ENCODE measurements at places on chromosomes 1 and 21. TPM values are rescaled to one million over a fixed set of nuclear protein-coding genes. Genes with fewer than 3 reads are reported as not detected.

VANGL2 gene
- total RNA-seq: 24.6 TPM

HCN3 gene
- 3.5 TPM for total RNA-seq

SERINC2 gene
- total RNA-seq: 6.7 TPM

FCN3 gene
- total RNA-seq: 3.6 TPM

BRINP3 gene
- 6.3 TPM for total RNA-seq

RHD gene
- total RNA-seq: not detected

CFHR4 gene
- total RNA-seq: not detected

AMY1A gene
- not detected for total RNA-seq

TMEM200B gene
- 17.6 TPM for total RNA-seq

TLR5 gene
- total RNA-seq: 2.1 TPM

THBS3 gene
- 14.2 TPM for total RNA-seq

OR2T33 gene
- 0.15 TPM for total RNA-seq

GPR3 gene
- total RNA-seq: 1.7 TPM

KLHDC9 gene
- total RNA-seq: 36.5 TPM

LMX1A gene
- not detected for total RNA-seq

GRCh38 chr1:100879422-100879821 is 15.2 kb downstream of the EXTL2 start:
- DNase-seq: no peak

- no peak for DNase-seq
Measured at GRCh38 chr1:151494741-151495281, 16.4 kb upstream of the CGN start.

GRCh38 chr1:225866981-225867380 is 15.2 kb downstream of the TMEM63A start:
- DNase-seq: no peak

- DNase-seq: peak; percentile 97
Measured at GRCh38 chr1:173409613-173410012, 67.5 kb upstream of the PRDX6 start.

GRCh38 chr1:29642519-29642918 is 406.2 kb downstream of the PTPRU start:
- no peak for DNase-seq

GRCh38 chr21:45102391-45102932 is 28.1 kb downstream of the ADARB1 start:
- DNase-seq: peak; percentile 65

GRCh38 chr21:44497703-44498126 is 42.3 kb downstream of the KRTAP10-1 start:
- DNase-seq: peak; percentile 37

- no peak for DNase-seq
Measured at GRCh38 chr1:194755241-194755994, 1569.0 kb upstream of the B3GALT2 start.

DNA sequence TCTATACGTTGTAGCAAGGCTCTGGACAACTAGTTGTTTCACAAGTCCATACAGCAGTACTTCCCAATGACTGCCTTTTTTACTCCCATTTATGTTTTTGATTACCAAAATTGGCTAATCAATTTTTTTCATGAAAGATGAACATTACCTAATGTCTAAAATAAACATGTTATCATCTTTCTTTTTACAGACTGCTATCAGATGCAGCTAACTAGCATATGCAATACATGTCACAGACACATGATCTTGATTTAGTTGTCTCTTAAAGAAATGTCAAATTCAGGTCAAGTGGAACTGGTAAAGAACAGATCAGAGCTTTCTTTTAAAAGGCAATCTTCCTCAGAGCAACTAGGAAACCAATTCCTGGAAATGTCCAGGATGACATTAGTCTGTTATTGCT is 630 bp upstream of the DBT start:
- no peak for DNase-seq

- DNase-seq: no peak
Measured at GRCh38 chr21:41765420-41765821, 1.4 kb downstream of the RIPK4 start.

GRCh38 chr21:16342932-16343331 is 613.1 kb downstream of the USP25 start:
- no peak for DNase-seq

DNA sequence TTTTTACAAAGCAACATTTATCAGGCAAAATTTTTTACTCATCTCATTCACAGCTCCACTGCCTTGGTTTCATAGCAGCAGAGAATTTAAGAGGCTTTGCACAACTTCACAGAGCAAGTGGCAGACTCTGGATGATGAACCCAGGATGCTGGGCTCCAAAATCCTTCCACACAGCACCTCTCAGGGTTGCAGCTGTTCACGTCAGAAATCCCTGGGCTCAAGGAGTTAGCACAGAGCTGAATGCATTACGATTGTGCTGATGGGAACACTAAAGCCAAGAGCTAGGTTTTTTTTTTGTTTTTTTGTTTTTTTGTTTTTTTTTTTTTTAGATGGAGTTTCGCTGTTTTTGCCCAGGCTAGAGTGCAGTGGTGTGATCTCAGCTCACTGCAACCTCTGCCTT is 2.4 kb upstream of the HTR6 start:
- no peak for DNase-seq

- no peak for DNase-seq
Measured at GRCh38 chr1:236602171-236602570, 2.1 kb downstream of the HEATR1 start.

- DNase-seq: no peak
Measured at GRCh38 chr1:209800984-209801834, 4.7 kb downstream of the IRF6 start.

DNA sequence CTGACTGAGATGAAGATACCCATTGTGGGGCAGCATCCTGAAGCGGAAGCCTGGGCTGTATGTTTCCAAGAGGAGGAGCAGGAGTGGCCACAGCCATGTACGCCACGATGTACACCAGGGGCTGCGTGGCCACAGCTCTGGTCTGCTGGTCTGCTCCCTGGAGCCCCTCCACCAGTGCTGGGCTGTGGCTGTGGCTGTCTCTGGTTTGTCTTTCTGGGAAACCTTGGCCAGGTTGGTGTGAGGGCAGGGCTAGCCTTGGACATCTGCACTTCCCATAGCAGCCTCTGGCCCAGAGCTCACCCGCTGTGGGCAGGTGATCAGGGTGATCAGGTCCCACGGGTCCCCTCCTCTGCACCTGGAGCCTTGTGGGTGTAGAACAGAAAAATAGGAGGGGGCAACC is 2.6 kb downstream of the MIB2 start:
- DNase-seq: no peak

DNA sequence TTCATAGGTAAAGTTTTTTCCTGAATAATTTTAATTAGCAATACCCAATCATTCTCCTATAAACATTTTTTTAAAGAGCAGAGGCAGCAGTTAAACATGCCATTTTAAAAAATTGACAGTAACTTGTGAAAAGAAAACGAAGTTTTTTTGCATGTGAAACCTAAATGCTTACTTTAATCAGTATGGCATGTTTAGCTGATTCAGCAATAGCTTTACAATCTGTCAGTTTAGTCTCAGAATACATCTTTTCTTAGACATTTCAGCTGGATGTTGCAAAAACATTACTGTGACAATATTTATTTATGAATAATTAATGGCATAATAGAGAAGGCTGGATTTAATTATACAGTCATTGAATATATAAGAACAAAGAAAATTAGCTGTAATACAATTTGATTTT is 1132.4 kb upstream of the ADGRL2 start:
- no peak for DNase-seq

GRCh38 chr1:161981735-161982506 is 41.7 kb downstream of the OLFML2B start:
- DNase-seq: no peak

DNA sequence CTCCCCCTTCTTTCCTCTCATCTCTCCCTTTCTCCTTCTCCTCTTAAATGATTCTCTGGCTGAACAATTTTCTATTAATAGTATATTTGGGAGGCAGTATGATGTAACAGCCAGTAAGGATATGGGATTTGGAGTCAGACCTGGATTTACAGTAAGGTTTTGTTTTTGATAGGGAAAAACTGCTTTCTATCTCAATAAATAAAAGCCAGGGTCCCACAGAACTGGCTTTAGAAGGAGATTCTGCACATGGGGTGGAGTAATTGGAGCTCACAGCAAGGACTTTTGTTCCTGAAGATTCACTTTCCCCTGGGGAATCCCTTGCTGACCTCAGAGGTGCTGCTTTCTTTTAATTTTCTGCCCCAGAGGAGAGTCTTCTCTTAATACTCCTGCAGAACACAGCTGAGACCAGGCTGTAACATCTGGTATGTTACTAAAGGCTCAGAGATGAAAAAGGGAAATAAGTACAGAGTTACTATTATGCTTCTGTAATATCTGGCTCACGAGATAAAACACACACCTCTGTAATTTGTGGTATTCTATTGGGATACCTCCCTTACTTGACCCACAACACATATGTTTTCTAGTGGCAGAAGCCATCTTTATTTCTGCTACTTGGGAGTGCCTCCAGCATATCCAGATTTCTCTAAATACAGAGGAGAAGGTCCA is 13.4 kb downstream of the EPB41 start:
- DNase-seq: peak; percentile 50

GRCh38 chr1:199590708-199591107 is 436.8 kb upstream of the NR5A2 start:
- DNase-seq: no peak

- peak; percentile 31 for DNase-seq
Measured at GRCh38 chr1:226181996-226182714, 4.4 kb downstream of the ACBD3 start.

DNA sequence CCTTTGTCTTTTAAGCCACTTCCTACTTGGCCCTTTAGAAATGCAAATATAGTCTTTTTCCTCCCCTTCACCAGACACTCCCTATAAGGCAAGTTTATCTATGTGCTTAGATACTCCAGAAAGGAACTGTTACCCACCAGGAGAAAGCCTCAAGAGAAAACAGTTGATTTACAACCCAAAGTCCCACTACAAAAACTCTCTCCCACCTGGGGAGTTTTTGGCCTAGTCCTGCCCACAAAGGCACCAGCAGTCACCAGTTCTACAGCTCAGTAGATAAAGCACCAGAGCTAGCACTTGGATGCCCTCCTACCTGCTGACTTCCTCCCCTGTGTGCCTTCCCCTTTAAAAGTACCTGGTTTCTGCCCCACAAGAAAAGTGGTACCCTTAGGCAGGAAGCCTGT is 27.7 kb upstream of the HAO2 start:
- DNase-seq: no peak

DNA sequence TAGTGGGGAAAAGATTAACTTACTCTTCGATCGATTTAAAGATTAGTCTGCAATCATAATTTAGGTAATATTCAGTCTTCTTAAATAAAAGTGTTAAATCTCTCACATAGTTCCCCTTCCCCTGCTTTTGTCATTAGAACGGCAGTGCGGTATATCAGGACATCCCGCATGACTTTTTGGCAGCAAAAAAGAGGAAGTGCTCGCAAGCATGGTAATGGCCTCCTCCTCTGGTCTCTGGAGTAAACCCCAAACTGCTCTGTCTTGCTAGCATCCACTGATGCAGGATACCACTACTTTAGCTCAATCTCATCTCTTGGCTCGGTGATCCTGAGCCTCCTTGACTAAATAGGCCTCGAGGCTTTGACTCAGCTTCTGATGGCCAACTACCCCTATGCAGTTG is 78.7 kb upstream of the VAV3 start:
- no peak for DNase-seq

DNA sequence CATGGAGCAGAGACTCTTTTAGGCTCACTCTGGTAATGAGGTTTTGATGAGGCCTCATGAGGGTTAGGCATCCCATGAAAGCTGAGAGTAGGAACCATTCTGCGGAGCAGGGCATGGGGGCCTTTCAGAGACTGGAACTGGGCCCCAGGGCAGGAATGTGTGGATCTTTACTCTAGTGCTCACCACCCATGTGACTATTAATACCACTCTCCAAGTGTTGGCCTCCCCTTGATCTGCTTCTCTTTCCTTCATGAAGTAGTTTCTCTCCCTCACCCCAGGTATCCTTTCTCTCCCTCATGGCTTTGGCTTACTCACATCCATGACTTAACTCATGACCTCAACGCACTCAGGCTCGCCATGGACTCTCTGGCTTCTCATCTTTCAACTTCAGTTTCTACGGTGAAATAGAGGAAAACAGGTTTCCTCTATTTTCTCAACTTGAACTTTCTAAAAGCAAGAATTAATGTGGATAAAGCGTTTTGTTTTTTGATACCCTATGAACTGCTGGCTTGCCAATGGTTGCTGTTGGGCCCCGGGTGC is 50.5 kb upstream of the GADD45A start:
- DNase-seq: no peak

GRCh38 chr1:226874579-226875425 is 4.4 kb downstream of the PSEN2 start:
- DNase-seq: no peak

DNA sequence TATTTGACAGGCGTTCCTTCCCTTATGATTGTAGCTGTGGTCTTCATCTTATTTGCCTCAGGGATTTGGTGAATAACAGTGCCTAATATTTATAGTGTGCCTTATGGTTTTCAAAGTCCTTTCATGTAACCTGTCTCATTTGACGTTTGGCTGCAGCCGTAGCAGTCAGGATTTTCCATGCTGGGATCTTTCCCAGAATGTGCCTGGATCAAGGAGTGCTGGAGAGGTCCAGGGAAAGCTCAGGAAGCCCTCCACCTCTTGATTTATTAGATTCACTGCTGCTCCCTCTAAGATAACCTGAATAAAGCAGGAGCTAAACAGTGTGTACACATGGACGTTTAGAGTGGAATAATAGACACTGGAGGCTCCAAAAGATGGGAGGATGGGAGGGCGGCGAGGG is 5.2 kb downstream of the C1orf21 start:
- DNase-seq: no peak

GRCh38 chr1:47898133-47898845 is 98.9 kb downstream of the TRABD2B start:
- DNase-seq: no peak

GRCh38 chr1:147641695-147642592 is 28.4 kb downstream of the ACP6 start:
- peak; percentile 65 for DNase-seq

GRCh38 chr1:1402072-1402900 is 3.2 kb upstream of the CCNL2 start:
- DNase-seq: peak; percentile 58
